ENCODE measurements at places on chromosomes 13 and 19. TPM values are rescaled to one million over a fixed set of nuclear protein-coding genes. Genes with fewer than 3 reads are reported as not detected.

Gene CD177
- not detected for total RNA-seq

Gene STOML3
- total RNA-seq = not detected

Gene C1QTNF9
- not detected for total RNA-seq

Gene CBY2
- total RNA-seq = not detected

Gene CYP2S1
- 0.65 TPM for total RNA-seq

Gene SYCN
- not detected for total RNA-seq

Gene ADGRE2
- total RNA-seq = 1.4 TPM

Gene DAND5
- not detected for total RNA-seq

Gene INAFM1
- total RNA-seq = 6.2 TPM

Gene UQCR11
- 84.1 TPM for total RNA-seq

Gene DKKL1
- not detected for total RNA-seq
